Stimulated activated CD8-positive, alpha-beta memory T cell treated with anti-CD3 and anti-CD28 coated beads, Interleukin-4, amount 100 ng/mL, for 1 hour (primary cell): ENCODE measurements at places on chromosomes 7 and 10.

GRCh38 chr7:30650421-30650808, 31.8 kb downstream of the CRHR2 start:
- DNase-seq: no peak

DNA sequence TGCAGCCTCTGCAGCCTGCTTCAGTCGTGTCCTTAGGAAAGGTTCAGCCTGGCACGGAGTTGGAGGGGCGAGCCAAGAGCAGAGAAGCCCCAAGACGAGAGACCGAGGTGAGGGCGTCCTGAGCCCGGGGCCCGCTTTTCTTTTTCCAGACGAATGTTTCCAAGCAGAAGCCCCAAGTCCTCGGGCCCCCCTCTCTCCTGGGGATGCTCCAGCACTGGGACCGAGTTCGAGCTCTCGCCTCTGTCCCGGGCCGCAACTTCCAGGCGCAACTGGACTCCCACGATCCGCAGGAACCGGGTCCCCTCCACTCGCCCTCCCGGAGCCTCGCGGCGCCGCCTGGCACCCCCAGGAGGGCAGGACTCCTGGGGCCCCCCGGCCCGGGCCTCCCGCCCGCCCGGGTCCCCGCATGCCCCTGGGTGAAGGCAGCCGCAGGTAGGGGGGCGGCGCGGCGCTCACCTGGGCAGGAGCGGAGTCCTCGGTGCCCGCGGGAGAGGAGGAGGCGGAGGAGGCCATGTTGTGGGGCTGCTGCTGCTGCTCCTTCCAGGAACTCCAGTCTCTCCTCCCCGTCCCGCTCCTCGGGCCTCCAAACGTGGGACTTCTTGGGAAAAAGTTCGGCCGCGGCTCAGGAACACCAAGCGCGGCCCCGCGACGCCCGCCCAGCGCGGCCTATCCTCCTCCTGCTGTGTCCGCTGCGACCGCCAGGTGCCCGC, 45.3 kb upstream of the CDK1 start:
- DNase-seq: no peak

DNA sequence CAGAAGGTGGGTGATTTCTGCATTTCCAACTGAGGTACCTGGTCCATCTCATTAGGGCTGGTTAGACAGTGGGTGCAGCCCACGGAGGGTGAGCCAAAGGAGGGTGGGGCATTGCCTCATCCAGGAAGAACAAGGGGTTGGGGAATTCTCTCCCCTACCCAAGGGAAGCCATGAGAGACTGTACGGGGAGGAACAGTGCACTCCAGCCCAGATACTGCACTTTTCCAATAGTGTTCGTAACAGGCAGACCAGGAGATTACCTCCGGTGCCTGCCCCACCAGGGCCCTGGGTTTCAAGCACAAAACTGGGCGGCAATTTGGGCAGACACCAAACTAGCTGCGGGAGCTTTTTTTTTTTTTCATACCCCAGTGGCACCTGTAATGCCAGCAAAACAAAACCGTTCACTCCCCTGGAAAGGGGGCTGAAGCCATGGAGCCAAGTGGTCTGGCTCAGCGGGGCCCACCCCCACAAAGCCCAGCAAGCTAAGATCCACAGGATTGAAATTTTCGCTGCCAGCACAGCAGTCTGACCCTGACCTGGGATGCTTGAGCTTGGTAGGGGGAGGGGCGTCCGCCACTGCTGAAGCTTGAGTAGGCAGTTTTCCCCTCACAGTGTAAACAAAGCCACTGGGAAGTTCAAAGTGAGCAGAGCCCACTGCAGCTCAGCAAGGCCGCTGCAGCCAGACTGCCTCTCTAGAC, 31.2 kb downstream of the ARMC10 start:
- no peak for DNase-seq

DNA sequence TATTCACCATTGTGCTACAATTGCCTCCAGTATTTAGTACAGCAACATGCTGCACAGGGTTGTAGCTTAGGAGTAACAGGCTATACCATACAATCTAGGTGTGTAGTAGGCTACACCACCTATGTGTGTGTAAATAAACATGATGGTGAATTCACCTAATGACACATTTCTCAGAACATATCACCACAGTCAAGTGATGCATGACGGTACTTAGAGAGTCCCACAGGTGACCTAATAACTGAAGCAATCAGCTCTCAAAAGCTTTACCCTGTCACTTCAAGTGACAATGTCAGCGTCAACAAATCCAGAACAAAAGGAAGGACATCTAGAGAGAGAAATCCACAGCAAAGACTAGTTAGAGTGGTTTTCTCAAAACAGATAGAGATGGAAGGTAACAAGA, 38.8 kb downstream of the CCNJ start:
- DNase-seq: no peak

GRCh38 chr7:81846398-81846797, 76.6 kb upstream of the HGF start:
- no peak for DNase-seq
